Left hindlimb (tissue), 1 donor: ENCODE measurements at places on chromosomes 7 and 10.
A peak's percentile ranks its signal among the peaks of the same experiment; 100 is the strongest.

DNA sequence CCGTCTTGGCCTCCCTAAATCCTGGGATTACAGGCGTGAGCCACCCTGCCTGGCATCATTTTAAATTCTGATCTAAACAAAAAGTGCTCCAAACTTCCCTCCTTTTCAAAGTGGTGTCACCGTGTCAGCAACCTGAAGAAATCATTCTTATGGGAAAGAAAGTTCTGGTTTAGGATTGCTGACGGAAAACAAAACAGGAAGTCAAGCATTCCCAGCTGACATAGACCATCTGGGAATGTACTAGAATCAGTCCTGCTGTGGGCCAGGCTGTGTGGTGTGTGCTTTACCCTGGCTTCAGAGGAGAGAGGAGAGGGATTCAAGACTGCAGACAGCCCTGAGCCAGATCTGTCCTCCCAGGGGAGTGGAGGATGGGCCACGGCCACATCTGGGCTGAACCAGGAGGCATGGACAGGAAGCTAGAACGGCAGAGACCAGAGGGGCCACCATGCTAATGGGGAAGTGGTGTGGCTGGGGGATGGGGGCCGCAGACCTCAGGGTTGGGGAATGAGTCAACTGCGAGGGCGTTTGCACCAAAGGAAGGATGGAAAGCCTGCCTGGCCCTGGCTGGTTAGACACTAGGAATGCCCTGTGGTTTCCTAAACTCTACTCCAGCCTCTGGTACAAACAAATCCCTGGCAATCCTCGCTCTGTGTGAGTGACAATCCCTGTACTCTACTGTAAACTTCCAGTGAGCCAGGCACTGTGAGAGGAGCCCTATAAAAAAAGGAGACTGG is 16.7 kb upstream of the CLIP2 start:
- peak; percentile 86 for DNase-seq

GRCh38 chr10:81065474-81065873 is 527.8 kb downstream of the SH2D4B start:
- DNase-seq = no peak

DNA sequence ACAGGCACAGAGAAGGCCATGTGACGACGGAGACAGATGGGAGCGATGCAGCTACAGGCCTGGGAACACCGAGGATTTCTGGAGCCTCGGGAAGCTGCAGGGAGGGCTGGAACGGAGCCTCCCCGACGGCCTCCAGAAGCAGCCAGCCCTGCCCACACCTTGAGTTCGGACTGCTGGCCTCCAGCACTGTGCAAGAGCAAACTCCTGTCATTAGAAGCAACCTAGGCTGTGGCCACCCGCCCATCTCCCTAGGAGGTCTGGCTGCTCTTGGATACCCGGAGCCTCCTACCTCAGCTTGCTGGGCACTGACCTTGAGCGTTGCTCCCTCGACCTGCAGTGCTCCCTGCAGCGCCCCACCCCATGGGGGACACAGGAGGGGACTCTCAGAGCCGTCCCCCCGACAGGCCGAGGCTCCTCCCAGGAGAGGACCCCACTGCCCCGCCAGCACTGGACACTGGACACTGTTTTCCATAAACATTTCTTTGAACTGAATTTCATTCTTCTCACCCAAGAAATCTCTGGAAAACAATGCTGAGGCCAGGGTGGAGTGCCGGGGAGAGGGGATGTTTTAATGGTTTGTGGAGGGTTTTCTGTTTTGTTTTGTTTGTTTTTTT is 22.5 kb upstream of the TNRC18 start:
- no peak for DNase-seq

DNA sequence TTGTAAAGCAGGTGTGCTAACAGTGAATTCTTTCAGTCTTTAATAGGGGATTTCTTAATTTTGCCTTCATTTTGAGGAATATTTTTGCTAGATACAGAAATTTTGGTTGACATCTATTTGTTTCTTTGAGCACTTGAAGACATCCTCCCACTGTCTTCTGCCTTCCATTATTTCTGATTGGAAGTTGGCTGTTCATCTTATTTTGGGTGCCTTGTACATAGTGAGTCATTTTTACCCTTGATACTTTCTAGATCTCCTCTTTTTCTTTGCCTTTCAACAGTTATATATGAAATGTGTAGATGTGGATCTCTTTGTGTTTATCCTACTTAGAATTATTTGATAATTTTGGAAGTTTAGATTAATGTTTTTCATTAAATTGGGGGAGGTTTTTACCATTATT is 631.0 kb downstream of the AUTS2 start:
- no peak for DNase-seq

- DNase-seq = no peak
These were observed 36.5 kb downstream of the LRRC18 start for GRCh38 chr10:48903151-48903550.

GRCh38 chr7:1567896-1568510 is 1.8 kb downstream of the PSMG3 start:
- no peak for DNase-seq

GRCh38 chr7:117683430-117684175 is 189.6 kb downstream of the CTTNBP2 start:
- no peak for DNase-seq

- DNase-seq = no peak
These were observed 790.3 kb upstream of the KCND2 start for GRCh38 chr7:119482671-119483070.

- DNase-seq = no peak
These were observed 73.2 kb downstream of the VCL start for GRCh38 chr10:74071157-74071556.

DNA sequence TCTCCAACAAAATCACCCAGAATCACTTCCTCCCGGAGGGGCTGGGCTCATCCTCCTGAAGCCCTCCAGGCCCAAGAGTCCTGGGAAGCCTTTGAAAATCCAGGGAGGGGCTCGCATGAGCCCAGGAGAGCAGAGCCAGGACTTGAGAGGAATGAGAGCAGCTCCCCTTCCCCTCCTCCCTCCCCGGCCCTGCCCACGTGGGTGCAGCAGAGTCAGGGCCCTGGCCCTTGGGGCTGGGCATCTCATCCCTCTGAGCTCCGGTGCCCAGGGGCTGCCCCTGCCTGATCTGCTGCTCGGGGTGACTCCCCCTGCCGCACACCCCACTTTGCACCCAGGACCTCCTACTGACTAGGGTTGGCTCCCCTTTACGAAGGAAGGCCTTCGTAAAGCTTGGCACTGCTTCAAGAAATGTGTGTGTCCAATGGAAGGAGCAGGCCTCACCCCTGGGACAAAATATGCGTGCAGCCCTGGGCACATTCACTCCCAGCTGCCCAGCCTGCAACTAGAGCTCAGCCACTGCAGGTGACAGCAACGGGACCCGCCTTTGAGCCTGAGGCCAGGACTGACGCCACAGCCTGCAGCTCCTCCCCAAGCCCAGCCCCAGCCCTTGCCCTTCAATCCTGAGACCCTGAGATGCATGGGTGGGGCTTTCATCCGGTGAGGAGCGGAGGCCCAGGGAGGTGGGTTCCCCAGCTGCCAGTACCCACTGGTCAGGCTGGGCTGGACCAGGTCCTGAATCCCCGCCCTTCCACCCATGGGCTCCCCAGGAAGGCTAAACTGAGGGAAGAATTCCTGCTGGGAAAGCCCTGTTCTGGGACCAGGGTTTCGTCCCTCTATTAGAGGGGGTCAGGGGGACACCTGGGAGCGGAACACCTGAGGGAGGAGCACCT is 21.8 kb downstream of the PWWP2B start:
- DNase-seq = peak; percentile 67

- DNase-seq = no peak
These were observed 6.6 kb upstream of the KLF14 start for GRCh38 chr7:130740606-130741005.

- DNase-seq = no peak
These were observed 6.1 kb upstream of the DDX50 start for GRCh38 chr10:68895041-68895440.

DNA sequence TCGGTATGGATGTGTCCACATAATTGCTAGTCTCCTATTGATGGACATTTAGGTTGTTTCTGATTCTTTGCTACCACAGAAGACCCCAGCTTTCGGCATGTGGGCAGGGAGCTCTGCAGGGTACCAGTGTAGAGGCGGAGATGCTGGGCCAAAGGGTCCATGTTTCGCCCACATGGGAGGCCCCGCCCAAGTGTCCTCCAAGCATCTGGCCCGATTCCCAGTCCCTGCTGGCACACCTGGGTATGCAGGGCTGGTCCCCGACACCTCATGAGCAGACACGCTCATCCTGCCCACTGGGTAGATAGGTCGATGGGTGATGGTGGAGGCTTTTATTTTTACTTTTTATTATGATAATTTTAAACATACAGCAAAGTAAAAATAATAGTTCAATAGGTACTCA is 19.4 kb upstream of the TBRG4 start:
- DNase-seq = no peak

DNA sequence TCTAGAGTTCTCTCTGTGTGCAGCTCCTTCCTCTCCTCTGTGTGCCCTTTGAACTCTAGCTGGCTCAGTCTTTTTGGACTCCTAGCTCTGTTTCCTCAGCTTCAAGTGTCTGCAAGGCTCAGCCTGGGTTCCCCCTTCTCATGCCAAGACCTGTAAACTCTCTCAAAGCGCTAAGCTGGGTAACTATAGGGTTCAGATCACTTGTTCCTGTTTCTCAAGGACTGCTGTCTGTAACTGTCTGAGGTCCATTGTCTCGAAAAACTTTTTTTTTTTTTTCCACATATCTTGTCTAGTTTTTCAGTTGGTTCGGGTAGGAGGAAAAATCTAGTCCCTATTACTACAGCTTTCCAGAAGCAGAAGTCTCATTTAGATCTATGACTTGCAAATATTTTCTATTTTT is 46.6 kb upstream of the PPP1R17 start:
- DNase-seq = no peak

GRCh38 chr7:135291809-135292253 is 58.2 kb downstream of the STRA8 start:
- no peak for DNase-seq
